ENCODE measurements at places on chromosomes 1 and 21. TPM values are rescaled to one million over a fixed set of nuclear protein-coding genes. Genes with fewer than 3 reads are reported as not detected.

- peak; percentile 96 for DNase-seq
These were observed 51.7 kb downstream of the SLC16A1 start for GRCh38 chr1:112904071-112904830.

GRCh38 chr1:204746838-204747442 lies 61.4 kb upstream of the LRRN2 start:
- peak; percentile 66 for DNase-seq

GRCh38 chr1:242448910-242449645 lies 75.4 kb downstream of the PLD5 start:
- no peak for DNase-seq

GRCh38 chr21:41247561-41248545 lies 68.7 kb upstream of the FAM3B start:
- no peak for DNase-seq

The ADGRL2 gene
- total RNA-seq: 52.3 TPM
